ENCODE measurements at places on chromosomes 7 and 10. TPM values are rescaled to one million over a fixed set of nuclear protein-coding genes. Genes with fewer than 3 reads are reported as not detected.

GRCh38 chr10:120506674-120507073 is 49.6 kb downstream of the PLPP4 start:
- no peak for DNase-seq

DNA sequence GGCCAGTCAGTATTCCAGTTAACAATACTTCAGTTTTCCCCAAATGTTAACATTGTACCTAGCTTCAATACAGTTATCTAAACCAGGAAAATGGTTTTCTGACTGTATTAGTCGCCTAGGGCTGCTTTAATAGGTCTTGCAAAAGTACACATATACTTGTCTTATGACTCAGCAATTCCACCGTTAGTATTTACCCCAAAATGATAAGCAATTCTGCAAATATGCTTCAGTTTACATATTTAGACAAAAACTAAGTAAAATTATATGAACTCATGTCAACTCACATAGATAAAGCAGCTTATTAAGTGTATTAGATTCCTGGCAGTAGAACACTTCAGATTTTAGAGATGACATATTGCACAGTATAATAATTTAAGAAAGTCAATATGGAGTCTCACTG is 363.3 kb downstream of the ARL4A start:
- DNase-seq: no peak

GRCh38 chr7:85471740-85472139 is 284.9 kb upstream of the SEMA3D start:
- no peak for DNase-seq

- no peak for DNase-seq
Observed at GRCh38 chr10:31822616-31823318, 105.9 kb downstream of the ARHGAP12 start.

ADGRA1 gene
- total RNA-seq: 0.13 TPM

HK1 gene
- 139 TPM for total RNA-seq
